RPMI8226 (cell line): ENCODE measurements at places on chromosomes 16 and 17.

GRCh38 chr17:57043276-57043675 is 41.8 kb upstream of the AKAP1 start:
- no peak for DNase-seq

DNA sequence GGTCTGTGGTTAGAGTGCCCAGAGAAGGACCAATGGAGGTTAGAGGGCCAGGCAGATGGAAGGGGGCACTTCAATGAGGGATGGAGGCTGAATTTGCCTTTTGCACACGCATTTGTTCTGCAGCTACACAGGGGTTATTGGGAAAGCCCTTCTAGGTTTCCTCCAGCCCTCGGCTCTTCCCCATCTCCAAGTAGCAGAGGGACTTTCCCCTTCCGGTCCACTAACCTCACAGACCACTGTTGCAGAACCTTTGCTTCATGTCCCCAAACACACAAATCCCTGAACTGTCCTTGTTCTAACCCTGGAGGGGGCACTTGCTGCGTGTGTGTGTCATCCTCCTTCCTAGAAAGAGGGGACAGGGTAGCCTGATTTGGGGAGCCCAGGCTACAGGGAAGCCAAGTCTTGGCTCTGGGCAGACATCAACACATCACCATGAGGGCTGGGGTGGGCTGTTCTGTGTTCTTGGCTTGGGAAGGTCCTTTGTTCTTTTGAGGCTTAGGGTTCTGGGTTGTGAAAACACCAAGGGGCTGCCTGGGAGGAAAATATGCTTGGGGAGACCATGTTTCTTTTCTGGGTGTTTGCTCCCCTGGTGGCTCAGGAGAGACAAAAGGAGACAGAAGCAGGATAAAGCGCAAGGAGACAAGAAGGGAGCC is 7.3 kb upstream of the NR1D1 start:
- no peak for DNase-seq

GRCh38 chr17:63406689-63407330 is 39.3 kb downstream of the CYB561 start:
- DNase-seq = peak; percentile 89

- DNase-seq = no peak
Measured at GRCh38 chr16:50197582-50197981, 44.5 kb downstream of the TENT4B start.

DNA sequence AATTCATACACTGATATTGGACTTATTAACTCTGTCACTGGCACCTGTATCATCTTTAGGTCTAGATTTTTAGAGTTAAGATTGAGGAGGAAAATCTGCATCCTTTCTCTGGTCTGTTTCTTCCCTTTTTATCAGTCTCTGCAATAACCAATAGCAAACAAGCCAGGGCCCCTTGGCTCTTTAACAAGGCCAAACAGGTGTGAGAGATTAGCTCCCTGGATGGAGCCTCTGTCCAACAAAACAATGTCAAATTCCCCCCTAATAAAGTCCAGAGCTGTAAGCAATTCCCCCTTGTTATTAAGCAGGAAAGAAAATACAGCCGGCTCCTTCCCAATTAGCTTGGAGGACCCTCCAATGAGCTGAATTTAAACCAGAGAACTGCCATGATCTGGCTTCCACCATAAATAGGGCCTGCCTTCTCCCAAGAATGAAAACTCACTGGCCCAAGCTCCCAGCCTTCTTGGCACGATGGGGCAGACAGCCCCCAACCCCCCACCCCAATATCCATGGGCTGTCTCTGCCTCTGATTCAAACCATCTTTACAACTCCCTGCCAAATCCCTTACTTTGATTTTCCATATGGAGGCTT is 56.1 kb upstream of the SOX9 start:
- DNase-seq = no peak
